ENCODE measurements at places on chromosomes 2 and 18.

DNA sequence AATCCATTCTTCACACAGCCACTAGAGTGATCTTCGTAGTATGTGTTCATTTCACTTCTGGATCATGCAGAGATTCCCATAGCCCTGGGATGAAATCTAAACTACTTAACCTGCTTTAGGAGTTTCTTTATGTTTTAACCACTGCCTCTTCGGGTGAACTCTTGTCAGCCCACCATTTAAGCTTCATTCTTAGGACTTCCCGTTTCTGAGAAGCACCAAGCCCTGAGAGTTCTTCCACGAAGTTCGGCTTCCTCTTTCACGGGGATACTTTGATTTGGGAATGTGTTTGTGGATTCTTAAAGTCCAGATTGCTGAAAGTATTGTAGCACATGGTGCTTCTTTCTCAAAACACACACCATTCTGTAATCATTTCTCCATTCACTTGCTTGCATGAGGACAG lies 205.0 kb downstream of the UBE2E3 start:
- no peak for DNase-seq

DNA sequence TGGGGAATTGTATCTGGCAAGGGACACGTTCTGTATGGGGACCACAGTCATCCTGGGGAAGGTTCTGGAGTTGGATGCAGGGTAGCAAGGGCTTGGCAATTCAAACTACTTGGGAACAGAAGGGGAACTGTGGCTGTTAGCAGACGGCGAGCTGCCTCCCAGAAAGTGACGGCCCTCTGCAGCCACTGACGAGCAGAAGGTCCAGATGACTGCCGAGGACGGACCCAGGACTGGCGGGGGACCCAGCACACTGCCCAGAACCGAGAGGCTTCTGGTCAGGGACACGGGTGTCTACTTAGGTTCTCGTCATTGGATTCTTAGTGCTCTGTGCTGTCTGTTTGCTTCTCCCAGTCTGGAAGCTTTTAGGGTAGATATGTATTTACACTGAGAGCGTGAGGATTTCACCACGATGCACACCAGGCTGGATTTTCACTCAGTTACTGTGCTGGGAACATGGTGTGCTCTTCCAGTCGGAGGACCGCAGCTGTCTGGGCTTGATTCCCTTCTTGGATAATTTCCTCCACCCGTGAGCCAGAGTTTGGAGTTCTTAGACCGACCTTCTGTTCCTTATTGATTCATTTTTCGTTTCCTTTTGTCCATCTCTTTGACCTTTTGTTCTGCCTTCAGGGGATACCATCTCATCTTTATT lies 13.4 kb downstream of the GPR35 start:
- no peak for DNase-seq

DNA sequence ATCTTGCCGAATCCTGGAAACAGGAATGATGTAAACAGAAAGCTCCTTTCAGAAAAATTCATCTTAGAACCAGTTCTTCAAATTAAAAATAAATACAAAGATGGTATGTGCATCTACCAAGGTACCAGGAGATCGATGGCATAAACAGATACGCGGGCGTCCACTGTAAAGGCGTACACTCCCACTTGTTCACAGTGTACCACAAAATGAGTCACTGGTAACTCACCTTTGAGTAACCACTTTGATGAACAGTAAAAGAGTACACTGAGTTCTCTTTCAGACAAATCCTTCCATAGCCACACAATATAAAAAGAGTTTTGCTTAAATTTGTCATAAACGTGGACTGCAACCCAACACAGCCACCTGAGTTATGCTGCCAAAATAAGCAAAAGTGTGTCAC lies 128.3 kb downstream of the DNER start:
- DNase-seq = no peak

- no peak for DNase-seq
These were observed 5.4 kb upstream of the KCNG2 start for GRCh38 chr18:79792096-79792987.

GRCh38 chr2:224393157-224393872 lies 8.6 kb downstream of the FAM124B start:
- DNase-seq = no peak

- no peak for DNase-seq
These were observed 281.8 kb upstream of the TCF4 start for GRCh38 chr18:55869556-55870501.

DNA sequence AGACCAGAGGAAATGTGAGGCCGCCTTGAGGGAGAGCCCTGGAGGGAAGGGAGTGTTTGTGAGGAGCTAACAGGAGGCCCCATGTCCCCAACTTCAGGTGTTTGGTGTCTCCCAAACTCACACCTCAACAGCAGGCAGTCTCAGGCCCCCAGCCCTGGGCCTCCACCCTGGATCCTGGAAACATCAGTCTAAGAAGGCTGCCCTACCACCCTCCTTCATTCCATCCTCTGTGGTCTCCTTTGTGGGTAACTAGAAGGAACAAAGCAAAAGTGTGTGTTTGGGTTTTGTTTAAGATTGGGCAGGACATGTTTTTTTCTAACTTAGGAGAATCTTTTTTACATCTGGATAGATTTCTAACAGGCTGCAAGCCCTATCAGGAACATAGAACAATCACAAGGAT lies 404.3 kb downstream of the BCL11A start:
- no peak for DNase-seq

GRCh38 chr2:230319211-230319862 lies 7.7 kb upstream of the SP140L start:
- DNase-seq = peak; percentile 58

- DNase-seq = peak; percentile 47
These were observed 70.6 kb upstream of the PSMD14 start for GRCh38 chr2:161237392-161238264.

DNA sequence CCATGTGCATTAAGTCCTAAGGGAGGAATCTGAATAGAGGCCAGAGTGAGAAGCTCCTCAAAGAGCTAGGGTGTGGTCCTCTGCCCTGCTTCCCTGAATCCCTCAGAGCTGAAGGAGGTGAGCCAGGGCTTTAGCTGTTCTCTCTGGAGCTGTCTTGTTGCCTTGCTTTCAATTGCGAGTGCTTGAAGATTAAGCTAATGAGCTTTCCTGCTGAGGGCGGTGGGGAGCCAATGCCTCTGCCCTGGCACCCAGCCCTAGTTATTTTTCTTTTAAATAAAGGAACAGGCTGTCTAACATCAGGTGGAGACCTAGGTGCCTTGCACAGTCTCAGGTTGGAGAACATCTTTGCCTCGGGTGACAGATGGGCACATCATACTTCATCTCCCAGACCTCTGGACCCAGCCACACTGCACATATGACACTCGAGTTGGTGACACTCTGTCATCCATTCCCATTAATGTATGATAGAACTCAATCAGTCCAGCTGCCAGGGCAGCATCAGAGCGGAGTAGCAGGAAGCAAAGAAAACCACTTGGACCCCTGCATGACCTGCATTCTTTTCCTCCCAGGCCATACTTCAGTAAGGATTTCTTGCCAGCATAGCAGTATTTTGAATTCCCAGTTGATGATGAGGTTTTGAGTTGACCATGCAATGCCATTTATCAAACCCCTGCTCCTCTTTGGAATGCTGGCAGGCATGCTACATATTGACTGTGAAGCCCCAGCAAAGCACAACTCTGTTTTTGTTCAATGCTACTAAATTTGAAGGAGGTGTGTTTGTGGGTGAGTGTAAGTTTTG lies 292.7 kb downstream of the RNF144A start:
- DNase-seq = no peak

DNA sequence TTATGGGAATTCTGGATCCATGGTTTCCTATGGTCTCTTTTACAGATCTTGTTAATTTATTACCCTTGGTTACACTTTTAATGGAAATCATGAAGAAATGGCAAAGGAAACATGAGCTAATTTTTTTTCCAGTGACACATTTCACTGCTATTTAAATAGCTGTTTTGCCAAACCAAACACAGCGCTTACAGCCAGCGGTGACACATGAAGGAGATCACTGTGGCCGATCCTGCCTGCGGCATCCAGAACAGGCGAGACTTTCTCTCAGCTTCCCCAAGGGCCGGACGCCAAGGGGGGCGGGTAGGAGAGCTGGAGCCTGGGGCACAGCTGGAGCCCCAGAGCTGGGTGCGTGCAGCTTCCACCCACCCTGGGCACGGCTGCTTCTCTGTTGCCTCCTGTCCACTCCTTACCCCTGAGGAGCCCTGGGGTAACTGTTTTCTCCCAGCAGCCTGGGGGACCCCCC lies 81.4 kb upstream of the PKDCC start:
- no peak for DNase-seq

DNA sequence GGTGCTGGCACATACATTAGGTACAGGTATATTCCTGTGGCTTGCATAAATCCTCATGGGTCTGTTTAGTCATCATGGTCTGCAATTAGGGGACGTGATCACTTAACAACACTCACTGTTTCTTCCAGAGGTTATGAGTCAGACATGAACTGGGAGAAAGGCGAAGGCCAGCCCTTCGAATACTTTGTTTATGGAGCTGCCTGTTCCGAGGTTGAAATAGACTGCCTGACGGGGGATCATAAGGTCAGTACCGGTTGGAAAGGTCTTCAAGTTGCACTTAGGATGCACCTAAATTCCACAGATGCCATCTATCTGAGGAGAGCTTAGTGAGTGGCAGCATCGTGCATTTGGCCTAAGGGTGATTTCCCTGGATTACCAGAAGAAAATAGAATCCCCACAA lies 76.9 kb downstream of the AOX1 start:
- no peak for DNase-seq

GRCh38 chr2:189498205-189498604 lies 56.9 kb downstream of the WDR75 start:
- no peak for DNase-seq

GRCh38 chr2:179825494-179825893 lies 35.9 kb downstream of the ZNF385B start:
- no peak for DNase-seq

DNA sequence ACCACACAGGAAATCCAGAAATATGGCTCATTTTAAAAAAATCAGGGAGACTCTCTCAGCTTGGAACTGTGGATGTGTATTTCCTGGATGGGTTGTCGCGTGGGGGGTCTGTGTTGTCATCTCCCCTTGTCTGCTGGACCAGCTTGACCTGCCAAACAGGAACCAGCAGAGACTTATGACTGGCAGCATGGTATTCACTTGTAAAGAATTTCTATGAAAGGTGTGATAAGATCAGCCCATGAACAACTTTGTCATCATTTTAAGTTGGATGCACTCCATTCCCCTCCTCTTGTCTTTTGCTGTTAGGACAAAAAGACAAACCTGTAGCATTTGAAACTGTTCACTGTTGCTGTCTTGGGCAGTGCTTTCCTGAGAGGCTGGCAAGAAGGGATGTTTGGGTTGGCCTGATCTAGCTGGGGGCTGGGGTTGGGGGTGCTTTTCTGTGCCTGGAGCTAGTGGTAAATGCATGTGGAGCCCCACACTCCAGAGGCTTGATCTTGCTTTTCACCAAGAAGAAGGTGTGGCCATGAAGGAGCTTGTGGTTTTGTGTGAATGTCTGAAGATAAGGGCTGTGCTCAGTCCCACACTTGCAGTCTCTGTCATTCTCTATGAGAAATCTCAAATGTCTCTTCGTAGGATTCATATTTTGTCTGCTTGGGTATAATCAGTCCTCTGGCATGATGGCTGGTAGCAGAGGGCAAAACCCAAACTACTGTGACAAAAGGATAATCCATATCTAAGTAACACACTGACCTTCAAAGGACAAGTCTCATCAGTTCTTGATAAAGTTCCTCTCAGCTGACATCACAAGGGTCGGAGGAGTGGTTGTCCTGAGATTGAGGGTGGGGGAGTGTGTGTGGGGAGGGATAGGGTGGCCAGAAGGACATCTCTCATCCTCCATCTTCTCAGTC lies 39.0 kb downstream of the RALB start:
- DNase-seq = no peak

- DNase-seq = no peak
These were observed 17.8 kb downstream of the HNRNPLL start for GRCh38 chr2:38584881-38585280.

DNA sequence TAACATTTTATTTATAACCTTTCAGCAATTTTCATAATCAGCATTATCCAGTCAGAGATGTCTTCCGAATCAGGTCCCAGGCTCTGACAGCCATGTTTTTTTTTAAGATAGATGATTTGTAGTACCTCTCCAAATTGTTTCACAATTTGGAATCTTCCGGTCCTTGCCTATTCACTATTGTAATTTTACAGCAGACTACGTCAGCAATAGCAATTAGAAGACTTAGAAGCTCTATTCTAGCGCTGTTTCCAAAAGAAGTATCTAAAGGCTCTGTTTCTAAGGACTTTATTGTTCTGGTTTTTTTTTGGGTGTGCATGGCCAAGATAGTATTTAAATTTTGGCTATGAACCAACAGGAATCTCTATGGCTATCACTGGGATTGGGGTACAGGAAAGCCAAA lies 94.6 kb upstream of the PELI1 start:
- DNase-seq = no peak

- no peak for DNase-seq
These were observed 146.4 kb upstream of the ID2 start for GRCh38 chr2:8535469-8535795.

DNA sequence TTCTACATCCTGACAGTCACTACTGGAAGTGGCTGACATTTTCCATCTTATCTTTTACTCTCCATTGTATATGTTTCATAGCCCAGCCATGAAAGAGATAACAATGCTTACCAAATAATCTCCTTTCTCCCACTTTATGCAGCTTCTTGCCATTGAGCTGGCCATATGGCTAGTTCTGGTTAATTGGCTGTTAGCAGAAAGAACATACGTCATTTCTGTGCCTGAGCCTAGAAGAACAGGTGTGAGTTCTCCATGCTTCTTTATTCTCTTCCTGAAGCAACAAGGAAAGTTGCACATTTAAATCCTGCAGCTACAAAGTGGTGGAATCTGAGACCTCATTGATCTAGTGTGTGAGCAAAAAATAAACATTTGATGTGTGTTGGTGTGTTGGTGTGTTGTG lies 82.0 kb upstream of the FSHR start:
- no peak for DNase-seq

DNA sequence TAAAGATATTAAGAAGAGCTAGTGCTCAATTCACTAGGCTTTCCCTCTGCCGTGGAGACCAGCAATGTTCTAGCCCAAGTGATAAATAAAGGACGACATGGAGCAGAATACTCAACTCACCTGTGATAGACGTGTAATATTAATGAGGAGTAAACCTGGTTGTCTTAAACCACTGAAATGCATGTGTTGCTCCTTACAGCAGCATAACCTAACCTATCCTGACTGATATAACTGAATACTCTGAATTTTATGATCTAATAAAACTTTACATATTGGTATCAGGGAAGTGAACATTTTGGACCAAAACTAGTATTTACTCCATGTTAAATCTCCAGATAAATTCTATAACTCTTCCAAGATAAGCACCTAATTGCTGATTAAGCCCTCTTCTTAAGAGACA lies 531.0 kb downstream of the METTL4 start:
- no peak for DNase-seq

GRCh38 chr2:42385225-42385624 lies 24.2 kb upstream of the COX7A2L start:
- DNase-seq = no peak
